ENCODE measurements at places on chromosomes 7 and 10.

DNA sequence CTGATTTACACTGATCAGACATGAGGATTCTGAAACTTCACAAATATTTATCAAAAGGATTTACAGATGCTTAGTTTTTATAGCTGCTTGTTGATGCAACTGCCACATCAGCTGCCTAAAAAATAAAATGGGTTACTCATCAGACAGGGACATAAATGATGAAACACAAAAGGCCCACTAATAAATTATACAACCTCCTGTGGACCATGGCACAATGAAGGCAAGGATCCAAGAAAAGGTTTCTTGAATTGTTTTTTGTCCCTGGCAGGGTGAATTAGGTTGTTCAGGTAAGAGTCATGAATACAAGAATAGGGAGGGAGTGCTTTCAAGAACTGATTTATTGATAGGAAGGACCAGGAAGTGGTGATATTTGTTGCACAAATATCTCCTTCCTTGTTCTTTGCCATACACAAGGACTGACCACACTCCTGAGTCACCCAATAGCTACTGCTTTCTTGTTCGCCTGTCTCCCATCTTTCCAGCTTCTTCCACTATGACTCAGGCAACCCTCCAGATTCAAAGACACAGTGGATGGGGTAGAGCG lies 234.5 kb downstream of the AHR start:
- DNase-seq = no peak

DNA sequence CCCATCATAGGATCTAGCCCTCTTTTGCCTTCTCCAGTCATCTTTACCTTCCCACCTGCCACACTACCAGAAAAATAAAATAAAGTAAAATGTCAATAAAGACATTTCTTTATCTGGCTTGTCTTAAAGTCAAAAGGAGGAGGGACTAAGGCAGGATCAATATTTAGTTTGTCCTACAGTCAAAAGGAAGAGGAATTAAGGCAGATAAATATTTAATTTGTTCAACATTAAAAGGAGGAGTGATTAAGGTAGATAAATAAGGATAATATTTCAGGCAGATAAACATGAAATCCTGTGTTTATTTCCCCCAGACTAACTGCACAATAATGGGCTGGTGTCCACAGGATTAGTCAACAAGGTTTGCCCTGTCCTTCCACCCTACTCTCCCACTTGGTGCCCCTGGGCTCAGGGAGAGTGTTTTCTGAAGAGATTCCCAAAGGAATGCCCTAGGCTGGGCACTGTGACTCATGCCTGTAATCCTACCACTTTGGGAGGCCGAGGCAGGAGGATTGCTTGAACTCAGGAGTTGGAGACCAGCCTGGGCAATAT lies 18.3 kb upstream of the MSMB start:
- no peak for DNase-seq

DNA sequence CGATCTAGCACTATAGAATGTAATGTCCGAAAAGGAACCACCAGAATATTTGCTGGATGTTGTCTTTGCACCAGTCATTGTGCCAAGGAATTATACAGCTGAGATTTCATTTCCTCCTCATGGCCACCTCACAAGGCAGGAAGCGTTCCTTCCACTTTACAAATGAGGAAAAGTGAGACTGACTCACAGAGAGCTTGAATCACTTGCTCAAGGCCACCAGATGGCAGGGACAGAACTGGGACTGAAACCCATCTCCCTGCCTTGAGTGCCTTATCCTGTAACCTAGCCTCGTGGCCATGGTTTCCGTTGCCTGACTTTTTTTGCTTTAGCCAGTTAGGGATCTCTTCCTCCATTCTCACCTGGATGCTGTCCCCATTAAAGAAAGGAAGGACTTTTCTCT lies 44.7 kb upstream of the PDZD8 start:
- DNase-seq = no peak

DNA sequence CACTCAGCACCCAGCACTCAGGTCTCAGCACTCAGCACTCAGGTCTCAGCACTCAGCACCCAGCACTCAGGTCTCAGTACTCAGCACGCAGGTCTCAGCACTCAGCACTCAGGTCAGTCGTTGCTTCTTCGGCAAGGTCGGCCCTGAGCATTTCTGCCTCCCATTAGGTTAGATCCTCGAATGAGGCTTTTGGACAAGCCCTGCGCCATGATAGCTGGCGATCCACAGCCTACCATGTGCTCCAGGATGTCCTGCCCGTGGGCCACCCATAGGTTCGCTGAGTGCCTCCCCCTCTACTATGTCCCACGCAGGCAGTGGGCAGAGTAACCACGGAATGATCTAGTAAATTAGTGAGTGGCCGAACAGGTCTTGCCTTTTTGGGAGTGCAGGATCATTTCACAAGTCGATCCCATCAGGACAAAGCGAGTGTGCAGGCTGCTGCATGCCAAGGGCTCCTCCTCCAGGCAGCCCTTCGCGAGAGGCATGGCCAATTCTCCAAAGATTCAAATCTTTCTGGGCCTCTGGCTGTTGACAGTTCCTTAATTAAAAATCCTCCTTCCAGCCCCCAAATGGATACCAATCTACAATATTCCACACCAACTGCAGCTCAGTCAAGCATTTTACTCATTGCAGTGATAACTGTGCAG lies 206.3 kb downstream of the ADARB2 start:
- no peak for DNase-seq

GRCh38 chr7:28237363-28237762 lies 56.8 kb upstream of the JAZF1 start:
- DNase-seq = no peak

DNA sequence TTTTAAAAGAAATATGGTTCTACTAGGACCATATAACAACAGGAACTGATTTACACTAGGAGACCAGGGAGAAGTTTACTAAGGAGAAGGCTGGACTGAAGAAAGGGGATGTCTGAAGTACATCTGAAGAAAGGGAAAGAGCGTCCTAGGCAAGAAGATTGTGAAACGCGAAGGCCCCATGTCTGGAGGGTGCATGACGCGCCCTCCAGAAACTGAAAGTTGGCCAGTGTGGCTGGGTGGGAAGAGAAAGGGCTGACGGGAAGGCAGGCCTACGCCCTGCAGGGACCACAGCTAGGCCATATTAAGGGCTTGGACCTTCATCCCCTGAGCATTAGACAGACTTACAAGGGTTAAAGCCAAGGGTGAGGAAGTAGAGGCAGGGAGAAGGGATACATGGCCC lies 158.0 kb downstream of the TRIL start:
- DNase-seq = no peak

GRCh38 chr10:44020322-44021111 lies 364.4 kb downstream of the CXCL12 start:
- DNase-seq = no peak

GRCh38 chr7:3518546-3518945 lies 217.5 kb downstream of the SDK1 start:
- DNase-seq = no peak
